ENCODE measurements at places on chromosomes 5 and 9. TPM values are rescaled to one million over a fixed set of nuclear protein-coding genes. Genes with fewer than 3 reads are reported as not detected.

DNA sequence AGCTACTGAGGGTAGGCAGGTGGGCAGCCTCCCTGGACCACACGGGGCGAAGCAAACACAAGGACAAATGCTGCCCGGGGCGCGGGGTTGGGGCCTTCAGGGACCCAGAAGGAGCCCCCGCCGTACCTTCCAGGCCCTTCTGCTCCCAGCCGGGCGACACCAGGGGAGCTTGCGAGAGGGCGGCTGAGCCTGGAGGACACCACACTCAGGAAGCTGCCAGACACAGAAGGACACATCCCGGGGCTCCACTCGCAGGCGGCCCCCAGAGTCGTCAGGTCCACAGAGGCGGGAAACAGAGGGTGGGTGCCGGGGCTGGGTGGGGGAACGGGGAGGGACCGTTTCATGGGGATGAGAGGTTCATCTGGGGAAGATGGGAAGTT is 58.5 kb upstream of the UBAC1 start:
- DNase-seq, result no peak

DNA sequence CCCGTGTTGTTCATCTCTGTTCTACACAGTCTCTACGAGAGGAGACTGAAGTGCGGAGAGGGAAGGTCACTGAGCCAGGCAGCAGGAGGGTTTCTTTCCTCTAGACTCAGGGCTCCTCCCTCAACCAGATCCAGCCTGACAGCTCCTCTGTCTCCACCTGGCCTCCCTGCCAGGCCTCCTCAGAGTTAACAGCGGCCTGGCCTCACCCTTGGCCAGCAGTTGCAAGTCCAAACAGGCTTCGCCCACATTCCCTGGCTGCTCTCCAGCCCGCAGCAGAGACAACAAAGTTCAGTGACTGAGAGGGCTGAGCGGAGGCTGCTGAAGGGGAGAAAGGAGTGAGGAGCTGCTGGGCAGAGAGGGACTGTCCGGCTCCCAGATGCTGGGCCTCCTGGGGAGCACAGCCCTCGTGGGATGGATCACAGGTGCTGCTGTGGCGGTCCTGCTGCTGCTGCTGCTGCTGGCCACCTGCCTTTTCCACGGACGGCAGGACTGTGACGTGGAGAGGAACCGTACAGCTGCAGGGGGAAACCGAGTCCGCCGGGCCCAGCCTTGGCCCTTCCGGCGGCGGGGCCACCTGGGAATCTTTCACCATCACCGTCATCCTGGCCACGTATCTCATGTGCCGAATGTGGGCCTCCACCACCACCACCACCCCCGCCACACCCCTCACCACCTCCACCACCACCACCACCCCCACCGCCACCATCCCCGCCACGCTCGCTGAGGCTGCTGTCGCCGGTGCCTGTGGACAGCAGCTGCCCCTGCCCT is at the start of gene HRCT1:
Gene HRCT1, plus strand, starts transcription at position 291 of the 768 bp plus-strand sequence. Its CDS starts 86 bp downstream, at position 377.
- peak; percentile 91 for DNase-seq

GPR151 gene
- not detected for polyA plus RNA-seq

DNA sequence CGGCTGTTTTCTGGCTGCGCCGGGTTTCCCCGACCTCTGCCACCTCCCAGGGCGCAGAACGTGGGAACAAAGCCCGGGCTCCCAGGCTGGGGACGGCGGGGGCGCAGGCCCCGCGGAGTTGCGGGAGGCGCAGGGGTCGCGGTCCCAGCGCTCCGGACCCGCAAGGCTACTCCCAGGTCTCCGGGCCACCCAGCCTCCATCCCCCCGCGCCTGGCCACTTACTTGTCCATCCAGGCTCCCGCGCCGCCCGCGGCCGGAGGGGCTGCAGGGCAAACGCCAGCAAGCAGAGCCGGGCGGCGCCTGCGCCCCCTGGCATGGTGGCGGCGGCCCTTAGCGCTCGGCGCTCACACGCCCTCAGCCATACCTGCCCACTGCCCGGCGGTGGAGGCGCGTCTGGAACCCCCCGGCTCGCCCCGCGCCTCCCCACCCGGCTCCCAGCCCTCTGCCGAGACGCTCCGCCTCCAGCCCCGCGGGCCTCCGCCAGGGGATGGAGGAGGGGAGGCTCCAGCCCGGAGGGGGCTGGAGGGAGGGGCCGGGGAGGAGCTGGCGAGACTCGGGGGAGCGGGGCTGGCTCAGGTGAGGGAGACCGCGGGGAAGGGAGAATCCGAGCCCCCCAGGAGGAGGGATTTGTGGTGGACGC is at the start of gene ADAM19:
Gene ADAM19, minus strand, starts transcription at position 395 of the 640 bp plus-strand sequence. Its CDS starts 79 bp downstream, at position 316.
- peak; percentile 39 for DNase-seq

GRCh38 chr5:160310140-160310539 is 2.2 kb downstream of the CCNJL start:
- no peak for DNase-seq

Data from A549 (cell line).